ENCODE measurements at places on chromosomes 6 and 20.

- DNase-seq: no peak
Observed at GRCh38 chr6:12483712-12484111, 193.6 kb downstream of the EDN1 start.

DNA sequence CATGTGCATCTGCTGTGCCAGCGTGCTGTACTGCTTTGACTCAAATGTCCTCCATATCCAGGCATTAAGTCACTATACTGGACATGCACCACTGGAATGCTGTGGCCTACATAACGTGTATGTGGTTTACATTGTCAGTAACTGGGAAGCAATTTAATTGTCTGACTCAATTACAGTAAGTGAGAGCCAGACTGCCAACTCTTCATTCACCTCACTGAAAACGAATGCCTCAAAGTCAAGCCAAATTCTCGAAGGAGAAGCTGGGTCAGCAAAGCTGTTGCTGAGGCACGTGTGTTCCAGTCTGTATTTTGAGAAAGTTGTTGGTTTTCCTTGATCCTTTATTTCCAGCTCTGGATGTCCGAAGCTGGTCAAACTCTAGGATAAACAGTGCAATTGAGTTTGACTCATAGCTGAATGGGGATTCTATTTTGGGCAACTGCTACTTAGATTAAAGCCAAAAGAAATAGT, 534.3 kb downstream of the COL12A1 start:
- DNase-seq: no peak

- no peak for DNase-seq
Observed at GRCh38 chr6:85186546-85187175, 263.2 kb upstream of the NT5E start.

- no peak for DNase-seq
Observed at GRCh38 chr20:19706463-19706862, 51.6 kb upstream of the RIN2 start.

DNA sequence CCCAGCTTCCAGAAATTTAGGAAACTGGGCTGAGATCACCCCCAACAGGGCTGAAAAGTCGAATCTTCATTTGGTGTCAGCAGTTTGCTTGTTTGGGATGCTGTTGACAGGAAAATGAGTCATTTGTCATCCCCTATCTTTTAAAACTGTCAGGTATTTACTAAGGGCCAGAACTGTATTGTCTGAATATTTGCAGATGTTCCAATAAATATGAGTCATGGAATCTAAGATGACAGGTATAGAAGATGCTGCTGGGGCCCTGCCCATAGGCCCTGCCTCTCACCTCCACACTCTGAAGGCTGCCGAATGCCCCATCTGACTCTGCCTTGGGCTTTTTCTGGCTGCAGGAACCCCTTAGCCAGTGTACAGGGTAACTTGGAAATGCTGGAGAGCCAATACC, 3.9 kb downstream of the ETV7 start:
- DNase-seq: no peak

GRCh38 chr20:21944227-21944626, 238.8 kb downstream of the PAX1 start:
- no peak for DNase-seq

DNA sequence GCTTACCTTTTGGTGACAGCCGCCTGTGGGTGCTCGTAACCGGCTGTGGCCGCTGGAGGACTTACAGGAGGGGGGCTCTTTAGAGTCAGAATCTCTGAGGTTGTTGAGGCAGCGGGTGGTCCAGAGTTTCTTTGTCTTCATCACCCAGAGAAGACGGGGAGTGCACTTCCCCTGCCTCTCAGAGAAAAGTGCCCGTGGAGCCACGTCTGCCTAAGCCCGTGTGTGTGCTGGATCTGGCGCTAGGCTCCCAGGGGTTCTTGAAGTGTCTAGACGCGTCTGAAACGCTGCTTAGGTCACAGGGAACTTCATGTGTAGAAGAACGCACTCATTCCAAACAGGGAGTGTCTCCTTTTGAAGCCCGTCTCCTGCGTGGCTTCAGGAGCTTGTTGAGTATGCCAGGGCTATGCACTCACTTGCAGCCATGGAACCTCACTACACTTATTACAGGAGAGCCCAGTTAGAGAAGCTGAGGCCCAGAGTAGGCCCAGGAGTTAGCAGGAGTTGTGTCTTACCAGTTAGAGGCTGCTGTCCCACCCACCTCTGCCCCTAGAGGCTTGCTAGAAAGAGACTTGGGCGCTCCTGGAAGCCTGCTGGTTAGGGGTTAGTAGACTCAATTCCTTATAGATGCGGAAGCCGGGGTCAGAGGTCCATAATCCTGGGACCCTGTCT, 1.3 kb downstream of the LSM14B start:
- no peak for DNase-seq

DNA sequence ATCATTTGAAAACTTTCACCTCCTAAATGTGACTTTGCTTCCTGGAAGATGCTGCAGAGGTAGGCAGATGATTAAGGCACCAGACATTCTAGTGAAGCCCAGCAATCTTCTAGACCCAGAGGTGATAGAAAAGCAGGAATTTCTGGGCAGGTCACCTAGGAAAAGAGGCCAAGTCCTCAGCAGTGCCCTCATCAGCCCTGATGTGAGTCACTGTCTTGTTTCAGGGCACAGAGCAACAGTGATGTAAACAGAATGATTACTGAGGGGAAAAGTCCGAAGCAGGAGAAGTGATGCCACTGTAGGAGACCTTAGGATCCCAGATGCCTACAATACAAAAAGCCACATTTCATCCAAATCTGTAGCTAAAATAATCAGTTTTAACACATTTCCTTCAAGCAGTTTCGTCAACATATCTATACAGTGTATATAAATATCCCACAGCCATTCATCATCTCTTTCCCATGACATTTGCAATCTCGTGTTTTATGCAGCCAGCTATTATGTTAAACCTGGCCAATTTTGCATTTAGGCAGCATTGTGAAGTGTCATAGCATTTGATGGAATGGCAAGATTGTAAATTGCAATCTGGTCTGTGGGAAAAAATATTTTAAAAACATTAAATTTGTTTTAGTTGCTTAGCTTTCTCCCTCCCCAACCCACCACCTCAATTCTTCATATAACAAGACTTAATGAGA, 401.2 kb upstream of the RNF217 start:
- no peak for DNase-seq

- no peak for DNase-seq
Observed at GRCh38 chr6:10411131-10411970, 3.5 kb downstream of the TFAP2A start.

DNA sequence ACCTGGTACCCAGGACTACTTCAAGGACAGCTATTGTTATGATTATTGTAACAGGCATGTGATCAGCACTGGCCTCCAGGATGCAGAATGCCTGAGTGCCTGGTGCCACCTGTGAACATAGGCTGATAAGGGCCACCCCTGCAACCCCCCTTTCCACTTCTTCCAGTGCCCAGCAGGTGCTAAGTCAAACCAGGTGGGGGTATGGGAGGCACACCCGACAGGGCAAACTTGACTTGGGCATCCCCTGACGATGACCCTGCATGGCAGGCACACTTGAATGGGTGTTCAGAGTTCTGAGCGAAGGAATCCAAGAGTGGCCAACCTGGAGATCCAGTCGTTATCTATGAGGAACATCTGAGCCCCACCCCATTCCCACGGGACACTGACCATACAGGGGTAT, 3.4 kb downstream of the ADA start:
- no peak for DNase-seq

- DNase-seq: no peak
Observed at GRCh38 chr6:170605574-170606259, 21.3 kb upstream of the PDCD2 start.

DNA sequence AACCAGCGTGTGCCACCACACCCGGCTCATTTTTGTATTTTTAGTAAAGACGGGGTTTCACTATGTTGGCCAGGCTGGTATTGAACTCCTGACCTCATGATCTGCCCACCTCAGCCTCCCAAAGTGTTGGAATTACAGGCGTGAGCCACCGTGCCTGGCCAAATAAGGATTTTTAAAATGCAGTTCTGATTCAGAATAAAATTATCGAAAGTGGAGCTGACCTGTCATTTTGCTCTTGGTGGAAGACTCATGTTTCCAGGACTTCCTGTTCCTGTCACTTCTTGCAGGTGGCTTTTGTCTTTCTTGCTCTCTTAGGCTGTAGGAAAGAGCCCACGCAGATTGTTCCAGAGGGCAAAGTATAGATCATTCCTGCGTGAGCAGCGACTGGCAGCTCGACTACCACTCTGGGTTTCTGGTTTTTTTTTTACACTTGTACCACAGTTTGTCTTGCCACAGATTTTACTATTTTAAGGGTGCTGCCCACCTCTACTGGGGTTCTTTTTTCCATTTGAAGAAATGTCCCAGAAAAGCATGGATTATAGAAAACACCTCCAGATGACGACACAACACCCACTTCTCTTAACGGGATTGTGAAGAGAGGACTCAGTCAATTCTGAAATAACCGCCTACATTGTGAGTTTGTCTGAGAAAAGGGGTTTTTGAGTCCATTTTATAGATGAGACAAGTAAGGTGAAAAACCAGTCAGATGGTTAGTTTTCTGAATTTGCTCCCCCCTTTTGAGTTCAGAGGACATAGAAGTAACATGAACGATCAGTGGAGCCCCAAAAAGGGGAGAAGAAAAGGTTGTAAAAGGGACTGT, 7.5 kb downstream of the JARID2 start:
- DNase-seq: no peak

- DNase-seq: no peak
Observed at GRCh38 chr6:162481938-162482337, 245.6 kb downstream of the PRKN start.
